Neural progenitor cell (in vitro differentiated cells): ENCODE measurements at places on chromosomes 16 and 17. TPM values are rescaled to one million over a fixed set of nuclear protein-coding genes. Genes with fewer than 3 reads are reported as not detected.

Gene CLDN6
- 31.6 and 60.0 TPM in 2 replicates for total RNA-seq

Gene GDPD1
- total RNA-seq: 13.6 and 17.8 TPM in 2 replicates

DNA sequence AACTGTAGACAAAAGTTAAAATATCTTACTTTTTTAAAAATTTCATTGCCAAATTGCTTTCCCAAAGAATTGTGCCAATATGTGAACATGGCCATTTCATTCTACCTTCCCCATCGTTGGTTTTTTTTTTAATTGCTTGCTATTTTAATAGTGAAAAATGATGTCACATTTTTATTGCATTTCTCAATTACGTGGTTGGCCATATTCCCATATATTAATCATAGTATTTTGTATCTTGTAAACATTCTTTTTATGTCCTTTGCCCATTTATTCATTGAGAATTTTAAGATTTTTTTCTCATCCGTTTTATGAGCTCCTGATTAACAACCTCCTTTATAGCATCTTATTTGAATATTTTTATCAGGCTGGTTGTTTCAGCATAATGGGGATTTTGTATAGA is 7.2 kb downstream of the OMG start:
- H3K4me1 ChIP-seq: no peaks in the 10 kb centered on the region
- H3K27me3 ChIP-seq: no peaks in the 10 kb centered on the region
- H3K4me3 ChIP-seq: no peak overlapping the region
- DNase-seq: no peak

- H3K4me3 ChIP-seq: no peak overlapping the region
- DNase-seq: peak; percentile 90
- H3K27ac ChIP-seq: no peak overlapping the region
- peaks cover 26% of the 10 kb centered on the region for H3K4me1 ChIP-seq
- H3K36me3 ChIP-seq: no peaks in the 10 kb centered on the region
- no peaks in the 10 kb centered on the region for H3K27me3 ChIP-seq
These were observed 68.7 kb downstream of the RAI1 start for GRCh38 chr17:17749921-17750320.

- H3K4me3 ChIP-seq: no peak overlapping the region
- H3K27me3 ChIP-seq: no peaks in the 10 kb centered on the region
- H3K36me3 ChIP-seq: no peaks in the 10 kb centered on the region
- H3K4me1 ChIP-seq: no peaks in the 10 kb centered on the region
- no peak overlapping the region for H3K27ac ChIP-seq
These were observed 11.2 kb upstream of the ASGR1 start for GRCh38 chr17:7190276-7190917.
